Subcutaneous adipose tissue (tissue), 4 donors: ENCODE measurements at places on chromosomes 3 and 15. TPM values are rescaled to one million over a fixed set of nuclear protein-coding genes. Genes with fewer than 3 reads are reported as not detected.

The KCNH8 gene
- total RNA-seq: not detected

The NDUFB5 gene
- total RNA-seq: 164 TPM

The AP3B2 gene
- 2.5 TPM for total RNA-seq

The ITIH4 gene
- 3.7 TPM for total RNA-seq

The LDHAL6B gene
- not detected for total RNA-seq

The SLC12A8 gene
- total RNA-seq: 1.0 TPM

The C3orf20 gene
- total RNA-seq: not detected

The CHDH gene
- 2.2 TPM for total RNA-seq

The BUB1B gene
- total RNA-seq: not detected

The B3GNT5 gene
- total RNA-seq: 15.3 TPM

The GOLGA8R gene
- total RNA-seq: 7.5 TPM
